D341Med (cell line): ENCODE measurements at places on chromosomes 11 and 22.

- DNase-seq: no peak
Observed at GRCh38 chr11:121270001-121270678, 22.4 kb upstream of the SC5D start.

- DNase-seq: peak; percentile 66
Observed at GRCh38 chr11:114775875-114776621, 97.7 kb downstream of the NXPE2 start.

DNA sequence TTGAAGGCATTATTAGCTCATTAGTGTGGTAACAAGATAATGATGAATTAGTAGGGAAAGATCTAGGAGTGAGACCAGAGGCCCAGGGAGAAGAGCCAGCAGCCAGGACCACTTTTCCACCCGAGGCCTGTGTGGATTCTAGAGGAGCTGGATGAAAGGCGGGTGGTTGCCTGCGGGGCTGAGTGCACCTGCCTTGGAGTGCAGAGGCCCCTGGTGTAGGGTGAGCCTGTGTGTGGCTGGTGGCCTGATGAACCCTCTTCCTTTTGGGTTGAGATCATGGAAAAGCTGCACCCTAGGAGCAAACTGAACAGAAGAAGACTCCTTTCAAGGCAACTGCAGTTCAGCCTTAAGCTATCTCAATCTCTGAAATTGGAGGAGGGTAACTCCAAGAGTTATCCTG is 5.9 kb upstream of the TP53AIP1 start:
- DNase-seq: no peak

DNA sequence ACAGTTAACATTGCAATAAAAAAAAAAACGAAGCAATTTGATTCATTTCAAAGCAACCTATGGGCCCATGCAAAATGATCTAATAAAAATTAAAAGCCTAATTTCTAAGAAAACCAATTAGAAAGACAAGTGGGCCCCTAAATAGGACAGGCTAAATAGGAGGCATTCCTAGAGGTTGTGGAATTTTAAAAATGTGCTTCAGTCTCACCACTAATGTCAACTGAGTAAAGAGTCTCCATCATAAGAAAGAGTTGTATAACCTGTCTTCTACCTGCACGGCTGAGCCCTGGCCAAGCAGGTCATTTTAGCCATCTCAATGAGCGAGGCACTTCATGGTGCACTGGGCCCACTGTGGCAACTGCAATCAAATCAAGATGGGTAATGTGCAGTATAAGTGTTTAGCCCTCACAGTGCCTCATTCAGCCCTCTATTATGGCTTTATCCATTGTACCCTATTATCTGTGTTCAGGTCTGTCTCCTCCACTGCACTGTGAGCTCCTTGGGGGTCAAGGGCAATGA is 76.4 kb downstream of the PRSS23 start:
- no peak for DNase-seq

- DNase-seq: peak; percentile 64
Observed at GRCh38 chr11:43852057-43852636, 28.5 kb upstream of the ALKBH3 start.

DNA sequence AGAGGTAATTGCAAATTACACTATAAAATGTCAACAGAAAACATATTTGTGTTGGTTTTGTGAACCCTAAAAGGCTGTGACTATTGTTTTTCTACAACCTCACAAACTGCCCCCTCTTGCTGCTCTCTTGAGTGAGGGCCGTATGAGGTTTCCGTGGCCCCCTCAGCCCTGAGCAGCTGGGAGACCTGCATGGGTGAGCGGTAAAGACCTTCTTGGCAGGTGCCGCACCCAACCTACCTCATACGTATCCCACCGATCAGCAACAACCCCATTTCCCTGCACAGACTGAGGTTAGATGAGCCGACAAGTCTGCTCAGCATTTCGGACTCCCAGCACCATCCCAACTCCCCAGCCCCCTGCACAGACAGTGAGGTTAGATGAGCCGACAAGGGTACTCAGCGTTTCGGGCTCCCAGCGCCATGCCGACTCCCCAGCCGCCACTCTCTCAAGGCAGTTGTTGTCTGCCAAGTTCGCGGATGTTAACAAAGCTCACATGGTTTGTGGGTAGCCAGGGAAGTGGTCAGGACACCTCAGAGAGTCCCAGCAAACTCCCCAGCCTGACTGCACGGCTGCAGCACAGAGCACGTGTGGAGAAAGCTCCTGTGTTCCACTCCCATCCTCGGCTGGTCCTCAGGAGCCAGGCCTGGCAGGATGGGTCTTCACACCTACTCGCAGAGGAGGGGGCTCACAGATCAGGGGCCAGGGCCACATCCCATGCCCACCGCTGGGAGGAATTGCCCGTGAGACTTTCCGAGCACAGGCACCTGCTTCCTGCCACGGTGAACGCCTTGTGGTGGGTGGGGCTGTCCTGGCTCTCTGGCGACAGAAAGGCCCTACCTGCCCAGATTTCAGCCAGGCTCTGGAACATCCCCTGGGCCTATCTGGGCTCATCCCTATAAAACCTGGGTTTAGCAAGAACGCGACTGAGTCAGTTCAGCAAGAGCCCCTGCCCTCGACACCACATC is 502.9 kb downstream of the BRD1 start:
- DNase-seq: peak; percentile 15

GRCh38 chr11:33296695-33297094 is 39.5 kb downstream of the HIPK3 start:
- no peak for DNase-seq

GRCh38 chr11:46370253-46370652 is 11.2 kb upstream of the MDK start:
- no peak for DNase-seq

GRCh38 chr11:105910095-105910715 is 111.8 kb downstream of the MSANTD4 start:
- DNase-seq: no peak

DNA sequence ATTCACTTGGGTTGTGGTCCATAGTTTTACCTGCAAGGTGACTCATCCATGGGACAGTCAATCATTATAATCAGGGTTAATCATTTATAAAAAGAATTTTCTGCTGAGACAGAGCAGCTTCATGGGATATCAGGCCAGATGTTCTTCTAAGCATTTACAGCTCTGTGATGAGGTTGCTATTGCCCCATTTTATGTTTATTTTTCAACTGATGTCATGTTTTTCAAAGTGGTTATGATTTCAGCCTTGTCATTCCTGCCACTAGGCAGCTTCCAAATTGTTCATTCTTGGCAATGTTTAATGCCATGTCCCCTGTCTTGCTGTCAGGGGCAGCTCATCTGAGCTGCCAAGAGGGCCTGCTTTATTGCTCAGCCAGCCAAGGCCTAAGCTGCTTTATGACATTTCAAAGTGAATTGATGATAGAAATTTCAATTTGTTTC is 35.9 kb upstream of the ZBED5 start:
- DNase-seq: no peak

- DNase-seq: no peak
Observed at GRCh38 chr11:71246559-71246958, 5.8 kb downstream of the SHANK2 start.

GRCh38 chr11:31968461-31969358 is 122.2 kb upstream of the RCN1 start:
- no peak for DNase-seq

DNA sequence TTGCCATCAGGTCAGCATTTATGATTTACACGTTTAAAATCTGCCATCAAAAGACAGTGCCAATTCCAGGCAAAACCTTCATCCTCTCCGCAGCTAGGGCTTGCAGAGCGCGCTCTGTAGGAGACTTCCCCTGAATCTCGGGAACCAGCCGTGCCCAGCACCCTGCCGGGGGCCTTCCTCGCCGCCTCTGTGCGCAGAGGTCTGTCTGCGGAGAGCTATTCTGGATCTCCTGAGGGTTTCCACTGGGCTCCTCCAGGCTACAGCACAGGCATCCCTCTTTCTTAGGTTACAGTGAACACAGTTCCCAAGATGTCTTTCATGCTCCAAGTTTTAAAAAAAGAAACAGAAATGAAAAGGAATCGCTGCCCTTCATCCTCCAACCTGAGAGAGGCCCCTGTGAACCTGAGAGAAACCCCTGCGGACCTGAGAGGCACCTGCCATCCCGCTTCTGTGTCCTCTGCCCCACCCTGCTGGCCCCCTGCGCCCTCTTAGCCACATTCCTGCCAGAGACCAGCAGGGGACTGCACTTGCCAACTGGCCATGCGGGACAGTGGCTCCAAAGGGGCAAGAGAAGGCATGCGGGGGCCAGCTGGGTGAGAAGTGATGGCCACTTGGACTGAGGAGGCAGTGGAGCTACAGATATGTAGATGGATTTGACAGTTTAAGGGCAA is 16.1 kb downstream of the TP53AIP1 start:
- DNase-seq: no peak

DNA sequence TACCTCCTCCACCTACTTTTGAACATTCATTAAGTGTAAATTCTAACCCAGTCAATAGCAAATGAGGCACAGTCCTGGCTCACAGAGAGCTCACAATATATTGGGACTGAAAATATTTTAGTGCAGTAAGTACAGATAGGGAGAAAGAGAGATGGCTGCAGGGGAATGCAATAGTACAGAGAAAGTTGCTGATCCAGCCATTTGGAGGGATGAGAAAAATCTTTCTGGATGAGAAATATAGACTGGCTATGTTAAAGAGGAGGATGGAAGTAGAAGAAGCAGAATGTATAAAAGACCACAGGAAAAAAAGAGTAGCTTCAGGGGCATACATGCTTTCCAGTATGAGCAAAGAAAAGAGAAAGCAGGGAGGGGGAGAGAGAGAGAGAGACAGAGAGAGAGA is 3.6 kb upstream of the OR52B6 start:
- DNase-seq: no peak

DNA sequence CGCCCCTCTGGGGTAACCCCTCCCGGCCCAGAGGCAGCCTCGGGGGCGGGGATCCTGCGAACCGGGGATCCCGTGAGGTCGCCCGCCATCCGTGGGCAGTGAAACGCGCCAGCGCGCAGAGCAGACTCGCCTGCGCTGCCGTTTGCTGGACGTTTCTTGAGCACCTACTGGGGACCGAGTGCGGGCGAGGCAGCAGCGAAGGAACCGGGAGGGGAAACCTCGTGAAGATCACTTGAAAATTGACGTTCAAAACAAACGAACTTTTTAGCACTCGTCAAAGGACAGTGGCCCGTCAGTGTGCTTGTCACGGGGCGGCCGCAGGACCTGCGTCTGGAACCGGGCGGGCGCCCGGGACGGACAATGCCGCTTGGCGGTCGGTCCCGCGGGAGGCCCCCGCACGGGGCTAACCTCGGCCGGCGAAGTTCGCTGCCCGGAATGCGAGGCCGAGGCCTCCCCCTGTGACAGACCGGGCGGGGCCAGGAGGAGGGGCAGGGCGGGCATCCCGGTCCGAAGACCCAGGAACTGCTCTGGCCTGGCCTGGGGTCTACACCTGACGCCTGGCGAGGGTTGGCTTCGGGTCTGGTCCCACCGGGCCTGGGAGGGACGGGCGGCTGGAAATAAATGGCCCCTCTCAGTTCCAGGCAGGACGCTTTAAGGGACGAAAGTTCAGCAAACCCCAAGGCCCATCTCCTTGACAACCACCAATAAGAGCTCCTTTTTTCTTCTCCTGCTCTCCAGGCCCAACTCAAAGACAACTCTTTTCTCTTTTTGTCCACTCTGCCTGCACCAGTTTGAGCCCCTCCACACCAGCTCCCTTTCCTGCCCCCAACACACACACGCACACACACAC is 723 bp upstream of the SCUBE1 start:
- no peak for DNase-seq

DNA sequence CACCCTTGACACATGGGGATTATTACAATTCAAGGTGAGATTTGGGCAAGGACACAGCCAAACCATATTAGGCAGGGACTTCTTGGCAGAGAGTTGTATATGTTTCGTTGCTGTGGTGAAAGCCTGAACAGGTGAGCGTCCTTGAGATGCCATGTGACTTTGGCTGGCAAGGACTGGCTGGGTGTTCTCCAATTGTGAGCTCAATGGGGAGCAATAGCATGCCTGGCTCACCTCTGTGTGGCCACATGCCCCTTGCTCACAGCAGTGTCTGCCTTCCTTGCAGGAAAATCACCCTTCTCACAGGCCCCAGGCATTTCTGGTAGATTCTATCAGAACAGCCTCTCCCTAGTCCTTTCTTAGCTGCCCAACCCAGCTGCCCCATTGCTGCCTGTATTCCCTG is 105.5 kb downstream of the PARVA start:
- no peak for DNase-seq

DNA sequence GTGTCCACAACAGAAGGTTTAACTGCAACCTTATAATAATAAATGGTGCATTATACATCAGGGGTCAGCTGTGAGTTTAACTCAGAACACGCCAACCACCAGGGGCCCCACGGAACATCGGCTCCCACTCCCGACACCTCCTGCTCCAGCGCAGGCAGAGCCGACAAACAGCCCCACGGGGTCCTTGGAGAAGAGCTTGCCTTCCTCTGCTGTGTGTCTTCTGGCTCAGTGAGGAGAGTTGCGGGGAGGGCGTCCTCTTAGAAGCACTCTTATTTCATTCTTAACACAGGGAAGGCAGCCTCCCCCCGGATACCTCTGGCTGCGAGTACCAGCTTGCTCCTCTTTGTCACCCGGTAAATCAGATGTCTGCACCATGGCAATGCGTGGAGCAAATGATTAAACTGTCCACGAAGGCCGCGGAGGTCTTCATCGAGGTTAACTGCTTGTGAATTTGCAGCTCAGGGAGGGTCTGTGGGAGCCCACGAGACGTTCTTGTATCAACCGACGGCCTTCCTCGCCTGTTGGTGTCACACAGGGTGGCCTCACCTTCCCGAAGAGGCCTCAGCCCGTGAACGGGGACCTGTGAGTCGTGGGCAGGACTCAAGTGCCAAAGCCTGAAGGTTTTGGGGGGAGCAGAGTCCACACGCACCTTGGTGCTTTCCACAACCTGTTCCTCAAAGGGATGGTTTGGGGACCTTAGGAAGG is 464.0 kb downstream of the BRD1 start:
- peak; percentile 6 for DNase-seq

GRCh38 chr11:70303070-70303469 is 32.6 kb downstream of the PPFIA1 start:
- no peak for DNase-seq

DNA sequence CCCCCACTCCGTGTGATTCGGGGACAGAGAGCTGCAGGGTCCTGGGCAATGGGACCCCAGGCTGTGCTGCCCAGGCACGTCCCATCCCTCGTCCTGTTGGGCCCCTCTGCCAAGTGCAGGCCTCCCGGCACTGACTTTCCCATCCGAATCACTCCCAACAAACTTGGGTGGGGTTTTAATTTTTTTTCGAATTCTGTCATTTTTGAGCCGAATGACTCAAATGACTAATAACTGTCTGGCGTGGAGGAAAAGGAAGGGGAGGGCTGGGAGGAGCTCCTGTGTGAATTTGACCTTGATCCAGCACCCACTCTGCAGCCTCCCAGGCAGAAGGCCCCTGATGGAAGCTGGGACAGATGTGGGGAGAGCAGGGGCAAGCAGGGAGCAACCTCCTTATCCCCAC is 1173.2 kb downstream of the BRD1 start:
- no peak for DNase-seq

- no peak for DNase-seq
Observed at GRCh38 chr11:2750101-2750681, 50.4 kb upstream of the KCNQ1OT1 start.

GRCh38 chr11:33110083-33110482 is 51.2 kb downstream of the CSTF3 start:
- DNase-seq: peak; percentile 16

DNA sequence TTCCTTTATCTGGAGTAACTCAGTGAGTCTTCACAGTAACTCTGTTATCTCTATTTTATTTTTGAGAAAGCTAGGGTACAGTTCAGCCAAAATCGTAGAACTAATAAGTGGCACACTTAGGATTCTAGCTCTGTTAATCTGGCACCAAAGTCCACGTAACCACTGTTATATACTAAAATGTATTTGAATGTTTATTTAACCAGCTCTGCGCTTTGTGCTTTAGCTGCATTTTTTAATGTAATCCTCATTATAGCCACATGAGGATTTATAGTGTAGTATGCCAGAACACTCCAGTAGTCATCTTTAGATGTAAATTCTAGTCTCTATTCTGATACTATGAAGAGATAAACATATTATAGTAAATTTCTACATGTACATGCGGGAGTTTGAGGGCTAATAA is 36.8 kb downstream of the YAP1 start:
- DNase-seq: no peak
